Stimulated activated CD8-positive, alpha-beta memory T cell treated with anti-CD3 and anti-CD28 coated beads, Interleukin-4, amount 100 ng/mL, for 4 hours (primary cell): ENCODE measurements at places on chromosomes 5 and 9.

- no peak for DNase-seq
Observed at GRCh38 chr9:19429595-19429994, 20.8 kb downstream of the ACER2 start.

GRCh38 chr9:98368366-98369065 is 113.1 kb upstream of the TBC1D2 start:
- no peak for DNase-seq

GRCh38 chr5:177189416-177189815 is 55.8 kb downstream of the NSD1 start:
- no peak for DNase-seq

DNA sequence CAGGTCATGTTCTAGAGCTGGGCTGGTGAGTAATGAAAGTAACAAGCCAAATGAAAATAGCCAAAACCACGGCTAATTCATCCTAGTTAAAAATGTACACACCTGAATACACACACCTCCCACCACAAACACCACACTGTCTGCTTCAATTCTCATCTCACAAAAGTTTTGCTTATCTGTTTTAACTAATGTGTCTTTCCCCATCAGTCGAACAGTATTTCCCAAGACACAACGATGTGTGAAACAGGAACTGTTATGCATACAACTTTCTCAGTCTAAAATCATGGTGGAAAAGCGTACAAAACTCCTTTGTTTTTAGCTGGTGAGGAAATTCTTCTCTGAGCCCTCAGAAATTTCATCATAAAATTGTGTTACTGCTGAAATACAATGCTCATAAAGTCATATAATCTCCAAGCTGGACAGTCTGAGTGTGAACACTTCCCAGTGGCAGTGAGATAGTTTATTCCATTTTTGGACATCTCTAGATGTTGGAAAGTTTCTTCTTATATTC is 242.4 kb downstream of the EFNA5 start:
- no peak for DNase-seq

DNA sequence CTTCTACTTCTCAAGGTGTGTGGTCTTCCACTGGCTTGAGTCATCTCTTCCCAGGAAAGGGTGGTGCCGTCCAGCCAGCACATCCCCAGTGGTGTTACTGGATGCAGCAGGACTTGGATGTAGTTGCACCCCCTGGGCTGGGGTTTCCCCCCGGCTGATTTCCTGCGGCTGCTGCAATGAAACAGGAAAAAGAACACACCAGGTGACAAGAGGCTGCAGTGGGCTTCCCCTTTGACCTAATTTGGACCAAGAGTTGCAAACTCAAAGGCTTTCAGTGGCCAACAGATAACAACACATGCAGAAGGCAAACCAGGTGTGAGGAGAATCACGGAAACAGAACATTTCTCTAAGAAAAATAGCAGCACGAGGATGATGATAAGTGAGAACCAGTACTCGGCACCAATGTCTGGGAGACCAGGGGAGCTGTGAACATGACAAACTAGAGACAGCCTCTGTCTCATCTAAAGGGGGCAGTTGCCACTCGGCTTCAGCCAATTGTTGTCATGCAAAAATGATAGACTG is 83.7 kb downstream of the PDE6A start:
- DNase-seq: no peak

DNA sequence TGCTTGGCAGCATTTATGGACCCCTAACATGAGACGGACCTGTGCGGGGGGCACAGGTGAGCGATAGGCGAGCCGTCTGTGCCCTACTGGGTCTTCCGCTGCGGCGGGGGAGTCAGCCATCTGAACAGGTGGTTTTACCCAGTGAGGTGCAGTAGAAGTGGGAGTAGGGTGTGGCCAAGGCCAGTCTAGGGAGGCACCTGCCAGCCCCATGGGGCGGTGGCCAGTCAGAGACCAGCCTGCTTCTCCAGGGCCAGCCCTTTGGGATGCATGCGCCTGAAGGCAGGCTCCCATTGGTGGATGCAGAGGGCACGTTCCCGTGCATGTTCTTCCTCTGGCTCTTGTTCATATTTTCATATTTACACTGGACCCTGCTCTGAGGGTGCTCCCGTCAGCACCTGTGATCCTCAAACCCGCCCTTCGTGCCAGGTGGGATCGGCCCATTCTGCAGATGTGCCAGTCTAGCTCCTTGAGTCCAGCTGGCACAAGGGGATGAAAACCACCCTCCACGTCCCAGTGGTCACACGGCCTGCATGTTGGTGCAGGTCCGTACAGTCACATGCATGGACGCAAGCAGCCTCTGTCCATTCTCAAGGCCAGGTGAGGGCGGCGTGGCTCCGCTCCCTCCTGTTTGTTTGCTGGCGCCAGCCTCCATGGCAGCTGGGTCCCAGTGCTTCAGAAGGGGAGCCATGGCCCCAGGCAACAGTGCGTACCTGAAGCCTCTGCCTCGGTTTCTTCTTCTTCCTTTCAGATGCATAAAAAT is 9.0 kb downstream of the COL5A1 start:
- no peak for DNase-seq

DNA sequence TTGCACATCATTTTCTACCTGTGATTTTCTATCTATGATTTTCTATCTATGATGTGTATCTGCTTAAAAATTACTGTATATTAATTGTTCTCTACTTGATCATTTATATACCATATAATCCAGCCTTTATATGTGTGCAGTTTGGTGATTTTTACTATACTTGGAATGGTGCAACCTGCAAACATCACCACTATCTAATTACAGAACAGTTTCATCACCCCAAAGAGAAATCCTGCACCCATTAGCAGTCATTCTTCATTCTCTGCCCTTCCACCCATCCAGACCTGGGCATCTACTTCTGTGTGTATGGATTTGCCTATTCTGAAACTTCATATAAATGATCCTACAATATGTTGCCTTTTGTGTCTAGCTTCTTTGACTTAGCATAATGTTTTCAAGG is 51.3 kb downstream of the CARTPT start:
- DNase-seq: no peak

GRCh38 chr5:54717459-54717858 is 199.9 kb downstream of the SNX18 start:
- no peak for DNase-seq

- no peak for DNase-seq
Observed at GRCh38 chr9:70561111-70561510, 146.7 kb upstream of the KLF9 start.

- no peak for DNase-seq
Observed at GRCh38 chr9:4316409-4316808, 16.5 kb upstream of the GLIS3 start.

- DNase-seq: no peak
Observed at GRCh38 chr5:443239-444151, 519 bp downstream of the EXOC3 start.

DNA sequence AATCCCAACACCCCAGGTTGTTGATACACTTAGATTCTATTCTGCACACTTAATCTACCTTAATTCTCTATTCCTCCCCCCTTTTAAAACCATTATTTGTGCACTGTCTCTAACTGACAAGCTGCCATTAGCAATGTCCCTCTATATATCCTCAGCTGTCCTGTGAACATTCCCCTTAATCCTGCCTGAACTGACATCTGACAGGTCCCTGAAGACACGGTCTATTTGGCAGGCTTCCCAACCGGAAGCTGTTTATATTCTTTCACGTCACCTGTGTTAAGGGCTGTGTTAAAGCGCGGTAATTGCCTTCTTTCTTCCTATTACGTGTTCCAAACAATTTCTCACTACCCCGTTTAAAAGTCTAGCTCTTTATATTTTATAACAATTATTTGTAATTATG is 277.3 kb downstream of the CDH9 start:
- DNase-seq: no peak

- DNase-seq: no peak
Observed at GRCh38 chr9:99056886-99057664, 47.8 kb upstream of the TGFBR1 start.

GRCh38 chr5:59221769-59222168 is 638.9 kb downstream of the RAB3C start:
- DNase-seq: no peak

DNA sequence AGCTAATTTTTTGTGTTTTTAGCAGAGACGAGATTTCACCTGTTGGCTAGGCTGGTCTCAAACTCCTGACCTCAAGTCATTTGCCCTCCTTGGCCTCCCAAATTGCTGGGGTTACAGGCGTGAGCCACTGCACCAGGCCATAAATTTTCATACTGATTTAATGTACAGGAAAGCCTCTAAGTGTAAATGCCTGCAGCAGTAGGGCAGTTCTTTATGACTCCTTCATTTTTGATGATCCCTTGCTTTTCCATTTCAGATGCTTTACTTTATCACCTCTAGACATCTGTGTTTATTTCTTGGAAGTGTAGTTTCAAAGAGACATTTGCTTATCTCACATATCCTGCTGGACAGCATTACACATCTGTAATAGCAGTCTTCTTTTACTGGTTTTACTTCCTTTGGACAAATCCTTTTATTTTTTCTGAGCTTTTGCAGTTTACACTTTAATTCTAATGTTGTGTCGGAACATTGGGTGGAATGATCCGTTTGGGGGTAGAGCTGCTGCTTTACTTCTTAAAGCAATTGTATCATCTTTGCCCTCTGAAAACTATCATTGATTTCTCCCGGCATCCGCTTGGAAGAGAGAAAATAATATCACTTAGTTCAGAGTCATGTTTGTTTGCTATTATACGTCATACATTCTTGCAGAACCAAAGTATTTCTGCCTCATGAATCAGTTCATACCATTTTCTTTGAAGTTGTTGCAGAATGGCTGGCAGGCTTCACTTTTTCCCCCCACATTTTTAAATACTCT is 36.0 kb downstream of the SCGB3A1 start:
- DNase-seq: no peak

GRCh38 chr9:136426787-136427186 is 12.9 kb downstream of the INPP5E start:
- DNase-seq: no peak

DNA sequence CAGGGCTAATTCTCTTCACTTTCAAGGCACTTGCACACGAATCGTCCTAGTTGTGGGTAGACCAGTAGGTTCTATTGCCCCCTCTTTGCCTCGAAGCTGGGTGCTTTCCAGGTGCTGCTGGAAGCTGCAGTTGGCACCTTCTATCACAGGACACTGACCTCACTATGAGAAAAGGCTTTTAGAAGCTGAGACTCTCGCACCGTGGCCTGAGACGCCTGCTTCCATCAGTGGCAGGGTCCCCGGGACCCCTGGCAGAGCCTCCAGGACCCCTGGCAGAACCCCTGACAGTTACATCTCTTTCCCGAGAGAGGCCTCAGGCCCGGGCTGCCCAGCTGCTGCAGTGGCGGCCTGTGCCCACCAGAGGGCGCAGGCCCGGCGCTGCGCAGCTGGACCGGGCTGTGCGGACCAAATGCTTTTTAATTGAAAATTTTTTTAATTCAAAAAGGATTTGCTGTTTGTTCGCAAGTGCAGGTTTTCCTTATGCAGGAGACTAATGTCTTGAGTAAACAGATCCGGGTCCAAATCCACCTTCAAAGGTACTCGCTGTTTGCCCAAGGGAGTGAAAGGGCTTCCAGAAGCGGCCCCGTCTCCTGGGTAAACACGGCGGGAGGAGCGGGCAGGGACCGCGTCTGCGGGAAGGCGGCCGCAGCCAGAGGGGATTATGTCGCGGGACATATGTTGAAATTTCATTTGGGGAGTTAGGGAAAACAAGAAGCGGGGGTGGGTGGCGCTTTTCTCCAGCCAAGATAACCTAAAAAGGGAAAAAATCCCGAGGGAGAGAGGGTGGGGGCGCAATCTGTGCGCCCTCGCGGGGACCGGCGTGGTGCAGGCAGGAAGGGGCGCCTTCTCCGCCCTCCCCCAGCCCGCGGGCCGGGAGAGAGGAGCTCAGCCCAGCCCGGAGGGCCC is 114.5 kb upstream of the LMX1B start:
- DNase-seq: no peak
